ENCODE measurements at places on chromosomes 7 and 10.

- no peak for DNase-seq
Observed at GRCh38 chr7:66150471-66150870, 35.8 kb downstream of the CRCP start.

DNA sequence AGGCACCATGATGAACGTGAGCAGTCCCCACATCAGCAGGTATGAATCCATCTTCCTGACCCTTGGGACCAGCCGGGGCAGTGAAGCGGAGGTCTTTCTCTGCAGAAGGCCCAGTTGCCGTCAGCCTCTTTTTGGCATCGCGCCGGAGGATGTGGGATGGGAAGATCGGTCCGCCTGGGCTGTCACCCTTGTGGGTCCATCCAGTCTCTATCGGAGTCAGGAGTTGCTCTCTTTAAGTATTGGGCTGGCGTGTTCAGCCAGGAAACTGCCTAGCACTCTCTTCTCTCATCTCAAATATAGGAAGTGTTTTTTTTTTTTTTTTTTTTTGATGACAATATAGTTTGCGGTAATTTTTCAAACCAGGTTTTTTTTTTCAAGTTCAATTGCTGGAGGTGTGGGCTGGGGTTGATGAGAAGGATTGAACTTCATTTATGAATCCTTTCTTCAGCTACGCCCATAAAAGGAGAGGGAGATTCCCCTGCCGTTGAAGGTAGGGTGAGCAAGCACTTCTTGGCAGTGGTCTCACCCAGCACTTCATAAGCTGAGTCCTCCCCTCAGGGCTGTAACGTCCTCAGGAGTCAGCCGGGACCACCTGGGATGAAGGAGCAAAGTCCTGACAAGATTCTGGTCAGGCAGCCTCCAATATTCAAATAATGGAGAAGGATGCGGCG is at the start of gene IL2RA:
TSS of gene IL2RA (minus strand) at position 267 of the 671 bp plus-strand sequence. CDS start at position 51, 216 bp downstream.
- no peak for DNase-seq

DNA sequence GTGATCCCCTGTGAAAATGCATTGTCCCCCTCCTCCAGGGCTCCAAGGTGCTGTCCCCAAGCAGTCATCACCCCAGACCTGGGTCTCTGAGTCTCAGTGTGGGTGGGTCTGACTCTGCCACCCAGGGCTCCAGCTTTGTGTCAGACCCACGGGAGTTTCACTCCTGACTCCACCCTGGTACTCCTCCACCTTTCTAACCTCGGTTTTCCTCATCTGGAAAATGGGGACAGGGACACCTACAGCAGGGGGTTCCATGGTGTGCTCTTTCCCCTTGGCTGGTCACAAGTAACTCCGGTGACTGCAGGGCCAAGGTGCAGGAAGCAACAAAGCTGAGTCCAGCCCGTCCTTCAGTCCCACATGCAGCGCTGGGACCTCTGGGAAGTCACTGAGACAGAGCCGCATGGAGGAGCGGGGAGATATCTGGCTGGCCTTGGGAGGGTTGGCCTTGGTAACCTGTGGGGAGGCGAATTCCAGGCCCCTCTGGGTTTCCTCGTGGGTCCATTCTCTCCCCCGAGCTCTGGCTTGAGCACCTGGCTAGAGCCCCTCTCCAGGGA is 41.8 kb upstream of the RABGEF1 start:
- DNase-seq = no peak

- no peak for DNase-seq
Observed at GRCh38 chr7:5596046-5596895, 172.6 kb upstream of the TNRC18 start.

- no peak for DNase-seq
Observed at GRCh38 chr10:14093730-14094484, 236.8 kb downstream of the FRMD4A start.

DNA sequence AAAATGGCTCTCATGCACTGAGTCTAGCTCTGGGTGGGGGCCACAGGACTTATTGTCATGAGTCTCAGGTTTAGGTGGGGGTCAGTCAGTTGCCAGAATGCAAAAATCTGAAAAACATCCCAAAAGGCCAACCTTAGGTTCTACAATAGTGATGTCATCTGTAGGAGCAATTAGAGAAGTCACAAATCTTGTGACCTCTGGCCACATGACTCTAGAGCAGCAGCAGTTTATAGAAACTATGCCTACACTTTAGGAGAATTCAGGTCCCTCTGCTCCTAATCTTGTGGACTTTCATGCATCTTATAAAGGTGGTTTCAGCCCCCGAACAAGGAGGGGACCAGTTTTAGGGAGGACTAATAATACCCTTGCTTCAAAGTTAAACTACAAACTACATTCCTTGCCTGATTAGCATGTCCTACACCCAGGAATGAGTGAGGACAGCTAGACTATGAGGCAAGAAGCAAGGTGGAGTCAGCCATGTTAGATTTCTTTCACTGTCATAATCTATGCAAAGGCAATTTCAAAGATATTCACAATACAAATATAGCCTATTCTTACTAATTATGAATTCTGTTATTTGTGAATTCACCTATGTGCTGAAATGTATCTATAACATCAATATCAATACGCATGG is 123.5 kb upstream of the ADCY1 start:
- DNase-seq = no peak

DNA sequence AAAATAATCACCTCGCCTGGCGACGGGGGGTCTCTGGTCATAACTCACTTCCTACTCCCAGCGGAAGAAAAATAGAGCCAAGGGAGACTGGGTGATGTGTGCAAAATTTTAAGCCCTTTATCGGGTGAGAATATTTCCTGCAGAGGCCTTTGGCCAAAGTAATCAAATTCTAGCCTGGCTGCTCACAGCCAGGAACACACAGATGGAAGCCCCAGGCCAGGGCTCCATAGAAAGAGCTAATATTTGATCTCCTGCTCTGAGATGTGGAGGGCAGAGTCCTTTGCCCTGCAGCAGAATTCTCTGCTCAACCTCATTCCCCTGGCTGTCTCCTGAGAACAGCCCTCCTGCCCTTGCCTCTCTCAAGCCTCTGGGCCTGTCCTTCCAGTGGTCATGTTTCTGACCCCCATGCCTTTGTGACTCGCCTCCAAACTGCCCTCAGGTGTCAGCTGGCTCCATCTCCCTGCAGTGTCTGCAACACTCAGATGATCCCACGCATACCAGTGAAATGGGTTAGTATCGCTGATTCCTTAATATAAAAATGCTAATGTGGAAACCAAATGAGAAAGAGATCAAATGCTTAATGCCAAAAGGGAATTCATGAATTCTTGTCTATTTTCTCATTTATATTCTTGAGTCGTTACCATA is 34.5 kb downstream of the FRMD4A start:
- DNase-seq = no peak

- DNase-seq = no peak
Observed at GRCh38 chr10:51658000-51658399, 41.4 kb downstream of the CSTF2T start.

GRCh38 chr10:126393076-126393475 is 4.8 kb upstream of the ADAM12 start:
- no peak for DNase-seq

DNA sequence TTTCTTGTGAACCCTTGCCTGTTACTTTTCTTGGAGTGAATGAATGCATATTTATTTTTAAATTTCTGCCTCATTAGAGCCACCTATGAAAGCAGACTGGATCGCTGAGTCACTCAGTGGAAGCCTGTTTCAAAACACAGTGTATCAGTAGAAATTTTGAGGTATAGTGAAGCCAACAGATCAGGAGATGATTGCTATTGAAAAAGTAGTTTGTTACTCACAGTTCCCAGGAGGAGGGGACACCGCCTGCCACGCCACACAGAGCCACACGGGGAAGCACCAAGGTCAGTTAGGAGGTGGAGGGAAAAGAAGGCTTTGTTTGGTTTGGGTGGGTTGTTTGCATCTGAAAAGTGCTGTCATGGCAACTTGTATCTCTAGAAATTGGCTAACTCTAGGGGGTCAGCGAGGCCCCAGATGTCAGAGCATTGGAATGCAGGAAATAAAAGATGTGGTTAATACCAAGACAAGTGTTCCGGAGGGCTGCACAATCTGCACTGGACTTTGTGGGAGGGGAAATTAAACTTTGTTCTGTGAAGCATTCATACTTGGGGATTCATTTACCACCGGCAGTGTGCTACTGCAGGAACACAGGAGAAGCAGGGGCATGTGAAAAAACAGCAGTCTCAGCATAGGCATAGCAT is 106.4 kb upstream of the SDK1 start:
- no peak for DNase-seq

GRCh38 chr10:111392159-111392558 is 315.3 kb downstream of the ADRA2A start:
- DNase-seq = no peak

GRCh38 chr10:122323189-122323588 is 51.3 kb upstream of the PLEKHA1 start:
- no peak for DNase-seq

GRCh38 chr10:131620314-131620713 is 280.5 kb upstream of the PPP2R2D start:
- no peak for DNase-seq

- DNase-seq = no peak
Observed at GRCh38 chr10:42177077-42177792, 461.1 kb downstream of the ZNF33B start.

DNA sequence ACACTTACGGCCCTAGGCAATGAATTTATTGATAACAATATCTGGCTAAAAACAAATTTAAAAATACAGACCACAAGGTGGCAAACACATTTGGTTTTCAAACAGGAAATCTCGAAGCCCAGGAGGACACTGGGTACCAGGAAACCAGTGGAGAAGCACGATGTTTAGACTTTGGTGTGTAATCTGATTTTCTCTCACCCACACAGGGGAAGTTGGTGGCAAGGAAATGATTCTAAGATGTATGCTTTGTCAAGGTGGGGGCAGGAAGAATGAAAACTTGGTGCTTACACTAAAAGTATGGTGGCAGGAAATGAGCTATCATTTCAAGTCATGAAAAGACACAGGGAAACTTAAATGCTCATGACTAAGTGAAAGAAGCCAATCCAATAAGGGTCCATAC is 113.2 kb upstream of the ANKRD1 start:
- DNase-seq = no peak

- no peak for DNase-seq
Observed at GRCh38 chr7:2049782-2050510, 182.8 kb downstream of the MAD1L1 start.

- DNase-seq = no peak
Observed at GRCh38 chr10:2760736-2761135, 306.6 kb upstream of the PFKP start.

DNA sequence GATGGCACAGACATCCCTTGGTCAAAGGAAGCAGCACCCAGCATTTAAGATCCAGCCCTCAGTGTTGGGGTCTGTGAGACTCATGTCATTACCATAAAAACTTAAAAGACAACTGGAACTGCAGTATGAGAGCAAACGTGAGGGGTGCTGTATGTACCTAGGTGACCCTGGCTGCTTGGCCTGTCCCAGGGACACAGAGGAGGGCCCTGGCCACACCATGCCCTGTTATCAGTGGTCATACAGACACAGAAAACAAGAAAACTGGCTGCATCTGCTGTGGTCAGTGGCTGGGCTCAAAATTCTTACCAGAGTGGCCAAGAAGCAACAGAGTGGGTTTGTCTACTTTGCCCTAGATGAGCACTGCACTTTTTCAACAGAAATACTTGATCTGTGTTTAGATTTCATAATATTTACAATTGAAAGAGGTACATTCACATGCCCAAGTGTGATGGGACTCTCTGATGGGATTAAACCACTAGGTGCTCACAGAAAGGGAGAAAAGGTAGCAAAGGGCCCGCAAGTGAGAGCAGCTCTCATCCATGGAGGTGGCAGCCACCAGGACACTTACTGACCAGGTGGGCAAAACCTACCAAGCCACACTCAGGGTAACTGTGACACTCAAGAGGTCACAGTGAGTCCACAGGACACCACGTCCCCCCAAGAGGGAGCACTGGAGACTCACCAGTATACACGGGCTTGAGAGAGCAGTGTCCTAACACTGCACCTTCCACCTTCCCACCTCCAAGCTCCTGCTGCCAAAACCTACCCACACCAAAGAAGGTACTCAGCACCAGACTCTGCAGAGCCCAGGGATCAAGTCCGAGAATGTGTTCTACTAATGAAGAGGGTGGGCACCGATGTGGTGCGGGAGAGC is 68.1 kb upstream of the CAMK2B start:
- DNase-seq = no peak
